ENCODE measurements at places on chromosomes 7 and 10.

DNA sequence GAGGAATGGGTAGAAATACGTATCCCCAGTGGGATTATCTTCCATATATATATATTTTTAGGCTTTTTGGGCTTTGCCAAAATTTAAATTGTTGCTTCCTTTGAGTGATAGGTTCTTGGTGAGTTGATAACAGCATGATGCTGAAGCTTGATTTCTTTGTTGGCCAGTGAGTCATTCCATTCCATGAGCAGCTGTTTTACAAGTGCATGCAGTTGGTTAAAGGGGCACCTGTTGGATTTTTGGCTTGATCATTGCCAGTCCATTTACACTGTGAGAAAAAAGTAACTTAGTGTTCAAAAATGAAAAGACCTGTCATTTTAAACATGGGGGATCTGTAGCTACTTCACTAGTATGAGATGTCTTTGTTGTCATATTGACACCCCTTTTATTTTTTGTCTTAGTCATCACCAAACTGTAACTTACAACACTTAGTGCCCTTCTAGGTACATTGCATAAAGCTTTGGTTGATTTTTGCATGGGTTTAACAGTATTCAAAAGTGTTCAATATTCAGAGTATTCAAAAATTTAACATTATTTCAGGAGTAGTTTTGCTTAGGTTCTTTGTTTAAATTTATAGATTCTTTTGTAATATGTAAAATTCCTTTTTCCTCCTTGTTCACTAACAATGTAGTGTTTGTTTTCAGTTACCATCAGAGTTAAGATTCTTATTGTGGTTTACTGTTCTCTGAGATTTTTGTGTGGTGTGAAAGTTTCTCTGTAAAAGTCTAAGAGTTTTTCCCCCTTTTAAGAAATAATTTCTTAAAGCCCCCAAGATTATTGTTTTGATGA is 8.8 kb downstream of the AKAP9 start:
- no peak for DNase-seq

- DNase-seq: no peak
Measured at GRCh38 chr10:95392681-95393164, 101.9 kb upstream of the PDLIM1 start.

GRCh38 chr7:140659856-140660255 is 12.9 kb upstream of the ADCK2 start:
- DNase-seq: no peak

GRCh38 chr10:97922022-97922758 is 72.5 kb downstream of the GOLGA7B start:
- no peak for DNase-seq

DNA sequence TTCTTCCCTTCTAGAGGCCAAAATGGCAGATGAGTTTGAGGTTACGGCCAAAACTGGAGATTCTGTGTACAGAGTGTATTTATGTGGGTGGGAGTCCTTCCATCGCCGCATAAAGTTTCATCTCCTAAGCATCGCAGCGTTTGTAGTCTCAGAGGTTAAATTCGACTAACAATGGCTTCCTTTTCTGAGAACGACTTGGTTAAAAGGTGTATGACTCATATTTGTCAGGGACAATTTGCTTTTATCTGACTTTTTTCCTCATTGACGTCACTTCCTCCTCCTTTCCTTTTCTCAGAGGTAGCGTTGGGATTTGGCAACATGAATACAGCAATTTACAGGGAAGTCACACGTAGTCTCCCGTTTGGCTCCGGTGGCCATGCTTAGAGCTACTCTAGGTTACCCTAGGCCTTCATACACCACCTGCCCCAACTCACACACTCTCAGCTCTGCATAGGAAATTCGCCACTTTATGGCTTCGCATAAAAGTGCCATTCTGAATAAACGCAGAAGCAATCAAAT is 37.6 kb upstream of the TCF7L2 start:
- DNase-seq: no peak

DNA sequence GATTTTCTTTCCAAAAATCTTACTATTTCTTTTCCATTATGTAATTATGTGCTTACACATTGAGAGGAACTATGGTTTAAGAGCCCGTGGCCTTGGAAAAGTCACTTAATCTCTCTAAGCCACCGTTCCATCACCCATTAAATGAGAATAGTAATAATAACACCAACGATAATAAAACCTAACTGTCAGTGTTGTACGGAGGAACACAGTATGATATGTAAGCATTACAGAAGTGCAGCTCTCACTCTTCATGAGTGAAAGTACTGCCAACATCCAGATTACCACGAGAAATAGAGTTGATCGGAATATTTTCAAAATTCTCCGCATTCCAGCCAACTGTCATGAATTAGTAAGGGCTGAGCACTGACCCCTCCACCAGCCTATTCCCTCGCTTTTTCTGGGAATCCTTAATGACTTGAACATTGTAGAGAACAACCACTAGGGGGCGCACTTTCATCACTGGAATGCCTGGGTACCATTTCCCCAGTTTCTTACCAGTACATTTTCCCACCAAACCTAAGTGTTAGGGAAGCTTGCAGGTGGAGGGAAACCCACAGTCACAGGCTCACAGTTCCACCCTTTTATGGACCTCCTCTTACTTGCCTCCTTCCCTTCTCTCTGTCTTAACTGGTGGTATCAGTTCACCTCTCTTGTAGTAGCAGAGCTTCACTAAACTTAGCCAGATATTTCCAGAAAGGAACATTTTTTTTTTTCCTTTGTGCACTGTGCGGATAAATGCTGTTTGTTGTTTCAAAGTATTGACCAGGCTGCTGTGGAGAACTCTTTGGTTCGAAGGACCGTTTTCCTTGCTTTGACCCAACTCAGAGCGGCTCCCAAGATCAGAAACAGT is 27.8 kb downstream of the NKX2-3 start:
- peak; percentile 23 for DNase-seq

DNA sequence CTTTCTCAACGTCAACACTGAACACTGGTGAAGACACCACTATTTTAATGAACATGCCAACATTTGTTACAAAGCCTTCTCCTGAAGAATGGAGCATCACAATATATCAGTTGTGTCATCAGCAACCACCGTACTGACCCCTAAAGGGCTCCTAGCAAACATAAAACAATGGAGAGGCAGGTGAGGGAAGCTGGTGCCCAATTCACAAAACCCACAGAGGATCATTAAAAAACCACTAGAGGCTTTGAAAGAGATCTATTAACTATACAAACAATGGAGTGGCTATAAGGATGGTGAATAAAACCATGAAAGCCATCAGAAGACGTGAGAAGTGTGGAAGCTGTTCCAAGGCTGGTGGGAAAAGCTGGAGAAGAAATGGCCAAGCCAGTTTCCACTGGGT is 150.8 kb downstream of the FAM107B start:
- DNase-seq: no peak

GRCh38 chr10:103188853-103189252 is 4.2 kb downstream of the NT5C2 start:
- DNase-seq: no peak

- no peak for DNase-seq
Measured at GRCh38 chr10:63323701-63324494, 141.9 kb downstream of the JMJD1C start.

GRCh38 chr10:17668435-17669184 is 24.7 kb downstream of the STAM start:
- DNase-seq: no peak

- DNase-seq: no peak
Measured at GRCh38 chr10:26430641-26431163, 7.4 kb upstream of the APBB1IP start.

GRCh38 chr10:110221721-110222261 is 14.4 kb downstream of the MXI1 start:
- DNase-seq: no peak

DNA sequence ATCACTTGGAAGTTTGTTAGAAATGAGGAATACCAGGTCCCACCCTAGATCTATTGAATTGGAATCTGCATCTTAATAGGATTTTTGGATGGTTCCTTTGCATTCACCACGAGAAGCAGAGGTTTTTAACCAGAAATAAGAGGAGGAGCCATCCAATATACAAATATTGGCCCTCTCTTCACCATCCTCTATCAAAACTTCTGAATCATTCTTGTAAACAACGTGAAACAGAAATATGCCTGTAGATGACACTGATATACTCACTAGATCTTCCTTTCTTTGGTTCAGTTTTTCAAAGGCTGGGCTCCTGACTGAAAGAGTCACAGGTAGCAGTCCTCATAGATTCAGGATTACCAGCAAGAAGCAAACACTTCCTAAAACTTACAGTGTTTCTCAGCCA is 39.5 kb downstream of the ZNF365 start:
- DNase-seq: no peak

- DNase-seq: no peak
Measured at GRCh38 chr10:132875435-132875834, 66.9 kb downstream of the CFAP46 start.

DNA sequence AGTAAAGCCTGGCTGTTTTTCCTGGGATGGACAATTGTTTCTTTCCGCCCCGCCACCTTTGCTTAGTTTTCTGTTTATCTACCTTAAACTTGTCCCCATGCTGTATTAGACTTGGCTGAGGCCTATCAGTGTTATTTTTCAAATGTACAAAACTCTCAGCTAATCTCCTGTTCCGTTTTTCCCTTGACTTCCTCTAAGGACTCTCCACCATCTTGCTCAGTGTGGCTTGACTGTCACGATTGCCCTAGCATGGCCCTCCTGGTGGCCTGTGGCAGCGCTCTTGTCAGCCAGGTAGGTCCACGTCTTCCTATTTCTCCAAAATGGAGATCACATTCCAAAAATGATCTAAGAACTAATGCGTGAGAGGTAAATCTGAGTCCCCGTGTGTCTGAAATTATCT is 36.7 kb downstream of the BAIAP2L1 start:
- no peak for DNase-seq

GRCh38 chr10:27450225-27450624 is 53.9 kb upstream of the RAB18 start:
- no peak for DNase-seq

- no peak for DNase-seq
Measured at GRCh38 chr10:96497391-96497790, 16.3 kb downstream of the TLL2 start.

- DNase-seq: no peak
Measured at GRCh38 chr10:124697837-124698544, 46.2 kb downstream of the FAM53B start.

GRCh38 chr10:32909456-32909855 is 48.6 kb downstream of the ITGB1 start:
- DNase-seq: no peak

DNA sequence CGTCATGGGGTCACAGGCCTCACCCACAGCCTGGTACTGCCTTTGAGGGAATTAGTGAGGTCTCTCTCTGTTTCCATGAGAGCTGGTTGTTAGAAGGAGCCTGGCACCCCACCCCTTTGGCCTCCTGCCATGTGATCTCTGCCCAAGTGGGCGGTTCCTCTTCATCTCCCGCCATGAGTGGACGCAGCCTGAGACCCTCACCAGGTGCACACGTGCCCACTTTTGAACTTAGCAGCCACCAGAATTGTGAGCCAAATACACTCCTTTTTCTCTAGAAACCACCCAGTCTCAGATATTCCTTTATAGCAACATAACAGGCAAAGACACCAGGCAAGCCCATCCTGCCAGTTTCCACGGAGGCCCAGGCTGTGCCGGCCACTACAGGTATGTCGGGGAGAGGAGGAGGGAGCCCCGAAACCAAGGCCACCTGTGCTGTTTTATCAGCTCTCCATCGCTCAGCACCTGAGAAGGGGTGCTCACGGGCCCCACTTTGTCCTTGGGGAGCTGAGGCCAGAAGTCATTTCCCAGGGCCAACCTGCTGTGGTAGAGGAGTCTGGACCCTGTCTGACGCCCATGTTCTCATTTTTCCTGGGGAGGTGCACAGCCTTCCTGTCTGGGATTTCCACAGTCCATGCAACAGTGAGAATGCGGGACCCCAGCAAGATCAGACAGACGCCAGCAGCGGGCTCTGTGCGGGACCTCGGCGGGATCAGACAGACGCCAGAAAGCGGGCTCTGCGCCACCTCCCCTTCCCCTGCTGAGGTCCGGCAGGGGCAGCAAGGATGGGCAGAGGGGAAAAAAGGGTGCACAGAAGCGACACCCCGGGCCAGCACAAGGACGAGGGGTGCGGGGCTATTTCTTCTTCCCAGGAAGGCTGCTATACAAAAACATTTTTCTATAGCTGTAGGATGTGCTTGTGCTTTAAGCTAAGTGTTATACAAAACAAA is 220.5 kb downstream of the ELFN1 start:
- no peak for DNase-seq

GRCh38 chr10:48418189-48418788 is 111.8 kb downstream of the MAPK8 start:
- no peak for DNase-seq

DNA sequence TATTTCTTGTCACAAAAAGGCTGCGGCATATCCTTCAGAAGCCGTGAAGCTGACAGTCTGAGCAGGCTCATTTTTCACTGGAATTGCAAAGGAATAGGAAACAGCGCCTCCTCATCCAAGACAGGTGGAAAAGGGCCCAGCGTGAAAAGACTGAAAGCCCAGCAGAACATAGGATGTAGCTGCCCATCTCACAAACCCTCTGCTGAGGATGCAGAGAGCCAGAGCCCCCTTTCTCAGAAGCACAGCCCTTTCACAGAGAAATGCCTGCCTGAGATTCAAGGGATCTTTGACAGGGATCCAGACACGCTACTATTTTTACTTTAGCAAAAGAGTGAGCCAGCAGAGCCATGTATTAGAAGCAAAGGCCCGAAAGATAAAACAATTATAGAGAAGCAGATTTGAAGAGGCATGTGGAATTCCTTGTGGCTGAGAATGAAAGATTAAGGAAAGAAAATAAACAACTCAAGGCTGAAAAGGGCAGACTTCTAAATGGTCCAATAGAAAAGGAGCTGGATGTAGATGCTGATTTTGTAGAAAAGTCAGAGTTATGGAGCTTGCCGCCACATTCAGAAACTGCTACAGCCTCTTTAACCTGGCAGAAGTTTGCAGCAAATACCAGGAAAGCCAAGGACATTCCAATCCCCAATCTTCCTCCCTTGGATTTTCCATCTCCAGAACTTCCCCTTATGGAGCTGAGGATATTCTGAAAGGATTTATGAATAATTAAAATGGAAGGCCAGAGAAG is 36.9 kb downstream of the GDI2 start:
- no peak for DNase-seq

DNA sequence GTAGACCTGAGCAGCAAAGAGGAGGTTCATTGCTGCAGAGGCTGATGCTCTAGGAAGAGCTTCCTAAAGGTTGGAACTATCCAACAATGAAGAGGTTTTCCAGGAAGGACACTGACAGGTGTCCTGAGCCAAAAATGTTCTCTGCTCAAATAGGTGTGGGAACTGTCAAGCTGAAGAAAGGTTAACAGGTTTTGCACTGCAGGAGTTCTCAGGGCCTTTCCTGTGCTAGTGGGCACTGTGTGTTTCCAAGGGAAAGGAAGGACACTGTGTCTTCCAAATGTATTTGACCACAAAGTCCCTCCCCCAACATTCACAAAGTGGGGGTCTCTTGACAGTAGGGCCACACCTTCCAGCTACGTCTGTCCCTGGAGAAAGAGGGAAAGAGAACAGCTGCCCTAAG is 4.0 kb downstream of the ZCCHC24 start:
- no peak for DNase-seq

- no peak for DNase-seq
Measured at GRCh38 chr7:139721821-139722220, 56.0 kb downstream of the HIPK2 start.

GRCh38 chr7:33788531-33788930 is 116.8 kb upstream of the BMPER start:
- DNase-seq: no peak

GRCh38 chr10:73886085-73886529 is 11.8 kb upstream of the CAMK2G start:
- peak; percentile 44 for DNase-seq

GRCh38 chr10:792083-792791 is 102.8 kb upstream of the DIP2C start:
- DNase-seq: no peak

GRCh38 chr10:10500937-10501336 is 516.7 kb upstream of the CELF2 start:
- DNase-seq: no peak

Data from activated CD4-positive, CD25-positive, alpha-beta regulatory T cell treated with anti-CD3 and anti-CD28 coated beads, Interleukin-2, amount 50 U/mL, for 16 hours (primary cell).